Stimulated activated CD8-positive, alpha-beta memory T cell treated with anti-CD3 and anti-CD28 coated beads, Interleukin-4, amount 100 ng/mL, for 48 hours (primary cell): ENCODE measurements at places on chromosomes 4 and X.
A peak's percentile ranks its signal among the peaks of the same experiment; 100 is the strongest.

DNA sequence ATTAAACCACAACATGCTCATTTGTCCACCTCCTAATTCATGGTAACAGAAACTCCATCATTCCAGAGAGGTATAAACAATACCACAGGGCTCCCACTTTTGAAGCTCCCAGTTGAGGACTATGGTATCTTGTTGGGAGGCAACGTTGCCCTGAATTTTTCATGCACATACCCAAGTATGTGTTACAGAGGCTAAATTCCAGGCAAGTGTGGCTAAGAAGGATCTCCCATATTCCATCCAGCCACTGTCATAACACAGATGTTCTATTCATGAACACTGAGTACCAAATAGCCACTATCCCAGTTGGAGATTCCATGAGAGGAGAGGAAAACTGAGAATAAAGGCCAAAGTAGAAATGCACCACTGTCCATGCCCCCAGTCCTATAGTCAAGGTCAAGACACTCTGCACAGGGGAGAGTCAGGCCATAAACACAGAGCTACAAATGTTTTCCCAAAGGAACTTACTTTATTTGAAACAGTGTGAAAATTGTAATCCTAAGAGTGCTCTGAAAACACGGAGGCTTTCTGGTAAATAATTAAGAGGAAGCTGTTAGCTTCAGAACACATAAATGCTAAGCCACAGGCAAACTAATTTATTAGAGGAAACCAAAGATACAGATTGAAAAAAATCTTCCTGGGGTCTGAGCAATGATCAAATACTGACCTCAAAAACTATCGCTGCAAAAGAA is 42.4 kb upstream of the TMPRSS11B start:
- DNase-seq, result no peak

DNA sequence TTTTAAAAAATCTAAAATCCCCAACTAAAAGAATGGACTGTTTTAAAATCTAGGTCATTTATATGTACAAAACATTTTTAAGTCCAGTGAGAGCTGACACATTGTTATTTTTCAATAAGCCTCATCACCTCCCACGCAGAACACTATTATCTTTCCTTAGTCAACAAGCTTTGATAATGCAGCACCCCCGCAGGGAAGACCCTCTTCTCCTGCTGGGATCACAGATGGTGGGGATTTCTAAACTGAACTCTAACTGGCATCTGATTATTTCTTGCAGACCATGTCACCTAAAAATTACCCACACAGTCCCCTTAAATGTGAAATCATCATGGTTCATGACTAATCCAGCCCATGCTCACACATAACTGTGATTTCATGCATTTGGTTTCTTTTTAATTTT is 11.6 kb downstream of the SYTL4 start:
- DNase-seq, result no peak

GRCh38 chr4:109079731-109080130 is 222.7 kb downstream of the COL25A1 start:
- DNase-seq, result no peak

DNA sequence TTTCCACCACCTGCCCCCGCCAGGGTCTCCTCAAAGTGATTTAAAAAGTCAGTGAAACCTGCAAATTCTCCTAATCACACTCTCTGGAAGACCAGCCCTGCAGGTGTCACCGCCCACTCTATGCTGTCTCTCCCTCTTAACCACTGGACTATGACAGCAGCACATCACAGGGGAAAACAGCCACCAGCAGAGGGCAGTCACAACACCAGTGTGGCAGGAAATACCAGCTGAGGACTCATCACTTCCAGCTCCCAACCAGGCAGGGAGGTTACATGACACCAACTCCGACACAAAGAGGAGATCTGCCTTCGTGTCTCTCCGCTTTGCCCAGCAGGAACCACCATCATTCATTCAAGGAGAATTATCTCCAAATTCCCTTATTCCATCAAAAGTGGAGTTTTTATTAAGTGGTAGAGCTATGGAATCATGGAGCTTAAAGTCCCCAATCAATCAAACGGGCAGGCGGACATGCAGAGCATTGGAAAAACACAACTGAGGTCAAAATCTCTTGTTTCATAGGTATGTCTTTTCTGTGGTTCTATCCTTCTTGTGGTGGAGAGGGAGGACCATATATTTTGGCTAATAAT is 91.3 kb downstream of the NSUN7 start:
- DNase-seq, result peak; percentile 92

- no peak for DNase-seq
Measured at GRCh38 chrX:2820136-2820771, 8.5 kb upstream of the GYG2 start.

GRCh38 chr4:95048296-95048695 is 290.5 kb downstream of the BMPR1B start:
- no peak for DNase-seq

GRCh38 chr4:41102414-41103092 is 111.8 kb downstream of the APBB2 start:
- DNase-seq, result no peak

DNA sequence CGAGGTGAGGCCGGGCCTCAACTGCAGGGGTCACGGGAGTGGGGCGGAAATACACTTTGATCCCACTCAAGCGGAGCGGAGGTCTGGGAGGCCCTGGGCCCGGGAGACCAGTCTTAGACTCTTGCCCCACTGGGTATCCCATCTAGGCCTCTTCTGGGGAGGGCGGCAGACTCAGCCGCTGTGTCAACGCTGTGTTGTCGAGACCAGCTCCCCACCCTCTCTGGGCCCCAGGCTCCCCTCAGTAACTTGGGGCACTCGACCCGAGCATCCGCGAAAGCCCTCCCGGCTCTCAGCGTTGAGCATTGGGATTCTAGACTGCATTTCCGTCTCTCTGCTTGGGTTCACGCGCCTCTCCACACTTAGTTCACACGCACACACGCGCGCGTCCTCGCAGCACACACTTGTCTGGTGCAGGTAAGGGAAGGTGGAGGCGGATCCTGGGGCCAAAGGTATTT is 1.7 kb downstream of the NKX3-2 start:
- DNase-seq, result no peak

DNA sequence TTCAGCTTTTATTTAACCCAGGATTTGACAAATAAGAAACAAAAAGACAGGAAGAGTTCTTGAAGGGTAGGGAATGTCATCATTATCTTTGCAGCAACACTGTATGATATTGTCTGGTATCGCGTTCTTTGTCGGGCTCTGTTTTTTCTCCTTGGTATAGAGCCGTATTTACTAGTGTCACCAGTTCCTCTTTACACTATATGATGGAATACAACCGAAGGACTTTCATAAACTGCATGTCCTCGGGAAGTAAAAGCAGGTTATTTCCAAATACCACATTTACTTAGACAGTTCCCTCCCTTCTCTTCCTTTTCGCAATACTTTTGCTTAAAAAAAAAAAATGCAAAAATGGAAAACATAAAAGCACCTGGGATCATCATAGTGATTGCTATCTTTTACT is 96.6 kb upstream of the IL13RA1 start:
- DNase-seq, result no peak

- DNase-seq, result no peak
Measured at GRCh38 chr4:19580095-19580494, 671.6 kb upstream of the SLIT2 start.

DNA sequence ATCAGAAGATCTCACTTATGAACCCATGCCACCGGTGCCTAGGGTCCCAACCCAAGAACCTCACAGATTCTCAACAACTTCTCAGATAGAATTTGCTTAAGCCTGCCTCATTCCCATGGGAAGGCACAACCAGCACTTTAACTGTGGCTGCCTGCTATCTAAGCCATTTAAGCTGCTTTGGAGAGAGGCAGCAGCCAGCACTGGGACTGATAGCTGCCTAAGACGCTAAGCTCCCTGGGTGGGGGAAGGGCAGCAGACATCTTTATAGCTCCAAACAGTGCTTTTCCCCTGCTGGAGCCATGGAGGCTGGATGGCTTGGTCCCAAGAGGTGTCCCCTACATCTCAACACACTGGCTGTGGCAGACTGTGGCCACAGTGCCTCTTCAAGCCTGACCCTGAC is 1268.6 kb downstream of the FAM133A start:
- no peak for DNase-seq

DNA sequence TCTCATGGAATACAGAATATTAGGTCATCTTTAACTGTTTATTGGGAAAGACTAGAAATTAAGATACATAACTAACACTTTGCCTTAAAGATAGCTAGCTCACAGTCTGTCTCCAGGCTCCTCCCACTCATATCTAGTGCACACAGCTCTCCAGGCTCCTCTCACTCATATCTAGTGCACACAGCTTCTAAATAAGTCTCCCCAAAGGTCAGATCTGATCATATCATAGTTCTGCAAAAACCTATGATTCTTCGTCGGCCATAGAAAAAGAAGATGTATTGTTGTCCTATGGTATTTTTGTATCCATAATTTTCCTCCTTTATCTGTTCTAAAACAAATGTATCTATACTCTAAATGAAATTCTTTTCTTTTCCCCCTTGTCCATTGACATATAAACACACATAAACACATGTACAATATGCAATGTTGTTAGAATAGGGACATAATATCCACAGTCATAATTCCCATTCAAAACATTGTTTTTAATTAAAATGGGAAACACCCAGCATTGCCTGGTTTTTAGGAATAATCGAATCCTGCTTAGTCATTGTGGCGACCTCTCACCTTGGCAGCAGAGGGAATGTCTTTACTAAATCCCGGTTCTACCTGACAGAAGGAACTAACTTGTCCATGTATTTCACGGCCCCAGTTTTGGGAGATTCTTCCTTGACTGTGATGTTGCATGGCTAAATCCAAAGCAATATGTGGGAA is 1282.0 kb downstream of the PCDH7 start:
- no peak for DNase-seq

- DNase-seq, result no peak
Measured at GRCh38 chrX:85992811-85993229, 54.5 kb downstream of the CHM start.

DNA sequence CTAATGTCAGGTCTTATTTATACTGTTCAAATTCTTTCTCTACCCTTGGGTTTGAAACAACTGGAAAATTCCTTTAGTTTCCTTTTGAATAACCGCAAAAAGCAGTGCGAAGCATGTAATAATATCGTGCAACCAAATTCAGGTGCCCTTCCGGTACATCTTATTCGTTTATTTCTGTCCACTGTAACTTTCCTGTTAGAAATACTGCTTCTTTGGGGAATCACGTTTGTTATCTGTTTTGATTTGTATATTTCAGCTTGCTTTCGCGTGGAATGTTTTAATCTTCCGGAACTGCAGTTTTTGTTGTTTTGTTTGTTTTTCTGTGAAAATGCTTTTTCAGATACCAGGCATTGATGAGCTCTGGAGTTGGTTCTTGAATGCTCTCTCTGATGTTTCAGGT is 85.7 kb upstream of the HPRT1 start:
- DNase-seq, result no peak

DNA sequence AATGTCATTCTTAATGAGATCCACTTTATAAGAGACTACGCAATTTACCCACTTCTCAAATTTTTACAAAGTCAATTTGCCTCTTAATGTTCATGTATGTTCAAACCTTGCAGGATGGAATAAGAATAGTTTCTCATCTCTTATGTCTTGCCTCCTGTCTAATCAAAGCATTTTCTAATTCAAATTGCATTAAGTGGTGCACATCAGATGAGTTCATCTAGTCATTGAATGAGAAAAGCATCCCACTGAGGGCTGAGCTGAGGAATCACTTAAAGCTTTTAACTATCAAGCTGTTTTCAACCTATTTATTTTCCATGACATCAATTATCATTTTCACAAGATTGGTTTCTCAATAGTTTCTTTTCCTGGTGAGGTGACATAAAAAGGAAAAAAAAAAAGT is 1964.0 kb downstream of the PCDH7 start:
- DNase-seq, result no peak

GRCh38 chrX:134801267-134801666 is 143.0 kb upstream of the PLAC1 start:
- no peak for DNase-seq

DNA sequence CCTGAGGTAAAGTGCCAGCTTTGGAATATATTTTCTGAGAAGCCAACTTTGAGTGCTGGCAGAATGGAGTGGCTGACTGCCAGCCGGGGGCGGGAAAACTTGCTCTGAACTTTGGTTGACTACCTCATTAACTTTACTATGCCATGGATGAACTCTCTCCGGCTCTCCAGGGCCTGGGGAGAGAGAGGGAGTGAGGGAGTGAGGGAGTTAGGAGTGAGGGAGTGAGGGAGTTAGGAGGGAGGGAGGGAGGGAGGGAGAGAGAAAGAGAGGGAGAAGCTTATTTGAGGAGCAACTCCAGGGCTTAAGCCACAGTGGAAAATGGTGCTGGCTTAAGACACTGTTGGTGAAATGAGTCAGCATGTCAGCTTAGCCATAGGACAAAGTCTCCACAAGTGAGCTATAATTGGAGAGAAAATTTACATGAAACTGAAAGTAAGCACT is 280.9 kb upstream of the RPS6KA3 start:
- no peak for DNase-seq

GRCh38 chr4:118280501-118281218 is 72.1 kb downstream of the PRSS12 start:
- peak; percentile 51 for DNase-seq

GRCh38 chr4:72951628-72952027 is 117.9 kb downstream of the COX18 start:
- no peak for DNase-seq

GRCh38 chr4:8176547-8177399 is 18.2 kb upstream of the ABLIM2 start:
- peak; percentile 50 for DNase-seq

DNA sequence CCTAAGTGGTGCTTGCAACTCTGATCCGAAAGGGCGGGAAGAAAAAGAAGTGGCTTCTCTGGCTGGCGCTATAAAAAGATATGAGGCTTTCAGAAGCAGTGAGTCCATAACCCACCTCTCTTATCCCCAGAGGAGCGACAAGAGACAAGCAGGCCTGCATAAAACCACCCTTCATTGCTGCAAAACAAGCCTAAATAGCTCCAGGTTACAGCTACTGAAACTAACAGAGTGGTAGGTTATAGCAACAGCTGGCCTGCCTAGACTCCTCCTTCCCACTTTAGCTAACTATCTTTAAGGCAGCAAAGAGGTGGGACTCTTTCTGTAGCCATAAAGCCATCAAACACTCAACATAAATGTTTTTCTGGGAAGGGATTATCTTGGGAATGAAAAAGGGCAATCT is 245.0 kb upstream of the GPR101 start:
- no peak for DNase-seq

DNA sequence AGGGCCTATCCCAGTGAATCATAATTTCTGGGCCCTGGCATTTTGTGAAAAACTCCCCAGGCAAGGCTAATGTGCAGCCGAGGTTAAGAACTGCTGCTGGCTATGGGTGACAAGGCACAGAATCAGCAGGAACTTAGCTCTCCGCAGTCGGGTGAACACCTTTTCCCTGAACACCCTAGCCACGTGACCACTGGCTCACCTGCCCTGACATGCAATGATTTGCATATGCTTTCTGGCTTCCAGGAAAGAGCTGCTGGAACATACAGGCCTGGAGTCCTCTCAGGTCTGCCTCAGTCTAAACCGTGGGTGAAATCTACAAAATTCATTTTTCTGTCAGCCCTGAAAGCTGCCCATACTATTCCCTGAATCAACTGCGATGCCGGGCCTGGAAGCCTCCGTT is 56.6 kb downstream of the ZNF827 start:
- no peak for DNase-seq

- DNase-seq, result no peak
Measured at GRCh38 chr4:183264614-183265013, 55.5 kb downstream of the CLDN22 start.
